ENCODE measurements at places on chromosomes 5 and 9.
A peak's percentile ranks its signal among the peaks of the same experiment; 100 is the strongest.

DNA sequence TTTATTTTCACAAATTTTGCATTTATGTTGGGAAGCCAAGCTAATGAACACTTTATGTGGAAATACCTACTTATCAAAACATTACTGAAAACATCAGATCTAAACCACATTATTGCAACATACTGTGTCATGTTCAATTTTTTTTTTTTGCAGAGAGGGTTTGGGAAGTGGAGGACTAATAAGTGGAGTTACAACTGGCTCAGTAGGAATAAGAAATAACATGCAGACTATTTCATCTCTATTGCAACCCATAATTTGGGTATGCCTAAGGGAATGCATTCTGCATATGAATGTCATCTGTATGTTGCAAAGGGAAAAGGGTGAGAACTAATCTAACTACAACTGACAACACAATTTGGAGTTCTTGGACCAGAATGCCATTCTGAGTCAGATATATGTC, 41.8 kb downstream of the APC start:
- no peak for DNase-seq

GRCh38 chr5:166505544-166505943, 1785.9 kb upstream of the WWC1 start:
- DNase-seq = peak; percentile 71

- DNase-seq = no peak
Measured at GRCh38 chr9:81384911-81385310, 304.4 kb downstream of the TLE1 start.

DNA sequence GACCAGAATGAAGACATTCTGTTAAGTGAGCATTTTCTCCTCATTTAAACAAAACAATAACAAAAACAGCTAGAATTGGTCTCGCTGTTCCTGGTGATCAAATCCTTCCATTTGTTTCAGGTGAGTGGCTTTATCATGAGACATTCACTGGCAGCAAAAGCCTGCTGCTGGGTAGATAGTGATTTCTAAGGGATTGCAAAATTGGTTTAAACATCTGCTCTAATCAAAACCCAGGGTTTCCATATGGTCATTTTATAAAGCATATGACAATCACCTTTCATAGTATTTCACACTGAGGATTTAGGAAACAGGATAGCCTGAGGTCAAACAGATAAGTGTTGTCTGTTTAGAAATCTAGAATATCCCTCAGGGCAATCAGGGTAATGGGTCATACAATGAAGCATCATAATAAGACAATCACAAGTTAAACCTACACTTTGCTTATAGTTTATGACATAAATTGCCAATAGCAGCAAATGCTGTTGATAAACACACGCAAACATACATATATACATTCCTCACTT, 769.6 kb upstream of the C9orf72 start:
- DNase-seq = no peak

- no peak for DNase-seq
Measured at GRCh38 chr9:137435980-137436760, 5.0 kb downstream of the ENTPD8 start.

- DNase-seq = no peak
Measured at GRCh38 chr5:89816038-89816437, 593.5 kb downstream of the CETN3 start.

DNA sequence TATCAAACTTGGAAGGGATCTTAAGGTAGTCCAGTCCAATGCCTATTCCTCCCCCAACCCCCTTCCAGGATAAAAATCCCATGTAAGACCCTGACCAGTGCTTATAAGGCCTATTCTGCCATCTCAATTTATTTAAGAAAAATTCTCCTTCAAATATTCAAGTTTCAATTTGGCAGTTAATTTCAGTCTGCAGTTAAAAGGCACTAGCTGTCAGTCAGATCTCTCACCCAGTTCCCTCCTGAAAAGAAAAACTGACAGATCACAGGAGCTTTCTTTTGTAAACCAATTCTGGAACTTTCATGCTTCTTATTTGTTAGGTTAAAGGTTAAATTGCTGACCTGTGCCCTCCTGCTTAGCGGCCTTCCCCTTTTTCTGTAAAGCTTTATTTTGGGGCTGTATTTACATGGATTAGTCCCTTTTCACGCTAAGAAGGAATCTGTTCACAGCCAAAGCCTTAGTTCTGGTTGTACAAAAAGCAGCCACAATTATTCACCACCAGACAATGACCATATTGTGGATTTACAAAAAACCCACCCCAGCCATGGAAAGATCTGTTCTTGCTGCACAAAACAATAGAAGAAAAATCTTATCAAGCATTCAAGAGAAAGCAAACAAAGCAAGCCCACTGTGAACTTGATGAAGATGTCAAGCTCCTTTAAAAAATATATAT, 68.7 kb downstream of the DENND1A start:
- no peak for DNase-seq

DNA sequence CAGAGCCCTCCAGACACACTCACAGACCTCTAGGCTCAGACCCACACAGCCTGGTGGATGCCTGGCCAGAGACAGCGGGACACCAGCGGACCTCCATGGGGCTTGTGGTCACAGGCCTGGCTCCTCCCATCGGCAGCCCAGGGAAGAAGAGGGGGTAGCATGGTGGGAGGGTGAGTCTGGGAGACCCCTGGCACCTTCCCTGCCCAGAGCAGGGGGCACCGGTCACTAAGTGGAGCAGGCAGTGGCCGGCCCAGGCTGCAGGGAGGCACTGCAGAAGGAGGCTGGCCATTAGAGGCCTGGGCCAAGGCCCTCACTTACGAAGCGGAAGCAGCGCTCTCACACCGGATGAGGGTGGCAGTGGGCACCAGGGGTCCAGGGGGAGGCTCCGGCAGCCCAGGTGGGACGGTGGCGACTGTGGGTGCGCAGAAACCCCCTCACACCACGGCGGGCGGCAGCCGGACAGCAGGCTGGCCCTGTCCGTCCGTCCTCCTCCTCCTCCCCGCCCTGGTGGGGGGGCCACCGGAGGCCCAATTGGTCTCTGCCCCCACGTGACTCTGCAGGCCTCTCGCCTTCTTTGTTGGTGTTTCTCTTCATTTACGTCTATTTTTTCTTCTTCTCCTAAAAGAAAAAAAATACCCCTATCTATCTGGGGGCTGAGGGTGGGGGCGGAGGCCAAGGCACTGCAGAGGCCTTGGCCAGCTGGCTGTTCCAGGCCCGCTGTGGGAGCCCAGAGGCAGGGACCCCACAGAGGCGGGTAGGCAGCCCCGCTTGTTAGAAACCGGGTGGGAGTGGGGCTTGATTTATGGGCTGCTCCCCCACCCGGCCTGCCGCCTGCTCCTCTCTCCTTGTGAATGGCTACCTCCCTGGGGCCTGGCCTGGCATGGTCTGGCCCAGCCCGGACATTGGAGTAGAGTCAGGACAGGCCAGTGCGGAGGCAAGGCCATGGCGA, at the start of gene NR5A1:
Gene NR5A1, minus strand, starts transcription at position 469 of the 949 bp plus-strand sequence. CDS start 4,004 bp downstream, outside the sequence.
- DNase-seq = no peak

GRCh38 chr9:101567725-101568350, 26.9 kb downstream of the PPP3R2 start:
- DNase-seq = no peak

- DNase-seq = no peak
Measured at GRCh38 chr5:61609840-61610677, 278.0 kb downstream of the ZSWIM6 start.

DNA sequence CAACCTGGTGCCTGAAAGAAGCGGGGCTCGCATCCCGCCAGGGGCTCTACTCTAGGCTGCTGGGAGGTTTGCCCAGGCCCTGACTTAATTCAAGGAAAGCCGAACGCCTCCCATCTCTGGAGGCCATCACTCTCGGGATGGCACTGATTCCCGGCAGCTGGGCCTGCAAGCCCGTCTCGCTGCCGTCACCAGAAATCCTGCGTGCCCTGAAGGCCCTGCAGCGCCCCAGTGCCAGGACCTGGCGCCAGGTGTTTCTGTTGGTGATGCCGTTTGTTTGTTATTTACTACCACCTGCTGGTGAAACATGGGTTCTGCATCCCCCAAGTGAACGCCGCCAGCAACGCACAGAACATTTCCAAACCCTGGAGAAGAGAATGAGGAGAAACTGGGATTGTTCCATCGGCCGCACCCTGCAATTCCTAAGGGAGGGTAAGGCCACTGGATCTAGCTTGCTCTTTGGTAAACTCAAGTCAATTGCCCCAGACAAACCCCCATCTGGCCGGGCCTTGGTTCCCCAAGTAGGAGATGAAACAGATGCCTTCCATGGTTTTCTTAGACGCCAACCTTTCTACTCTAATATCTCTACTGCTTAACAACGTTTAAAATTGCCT, 77.9 kb downstream of the AK8 start:
- DNase-seq = peak; percentile 31

DNA sequence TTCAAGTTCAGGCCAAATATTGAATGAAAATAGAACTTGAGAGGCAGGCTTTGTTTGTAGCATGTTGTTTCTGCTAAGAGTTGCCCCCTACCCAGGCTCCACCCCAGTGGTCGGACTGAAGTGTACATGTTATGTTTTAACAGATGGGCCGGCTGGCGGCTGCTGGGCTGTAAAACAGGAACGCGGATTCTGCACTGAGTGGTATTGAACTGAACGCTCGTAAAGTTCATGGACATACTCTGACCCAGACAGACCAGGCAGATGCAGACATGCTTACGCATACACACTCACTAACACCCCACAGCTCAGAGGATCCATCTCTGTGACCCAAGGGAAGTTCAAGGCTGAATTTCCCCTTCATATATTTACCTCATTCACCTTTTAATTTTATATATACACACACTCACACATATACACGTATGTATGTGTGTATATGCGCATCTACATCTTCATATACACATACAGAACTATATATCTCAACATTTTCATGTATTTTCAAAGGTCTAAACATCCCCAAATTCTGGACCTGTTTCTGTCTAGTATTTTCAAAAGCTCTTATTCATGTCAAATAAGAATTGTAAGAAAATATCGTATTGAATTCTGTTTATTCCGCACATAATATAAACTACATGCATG, 1.4 kb downstream of the MARCHF3 start:
- DNase-seq = peak; percentile 46

- no peak for DNase-seq
Measured at GRCh38 chr9:80231318-80232236, 659.8 kb downstream of the TLE4 start.

DNA sequence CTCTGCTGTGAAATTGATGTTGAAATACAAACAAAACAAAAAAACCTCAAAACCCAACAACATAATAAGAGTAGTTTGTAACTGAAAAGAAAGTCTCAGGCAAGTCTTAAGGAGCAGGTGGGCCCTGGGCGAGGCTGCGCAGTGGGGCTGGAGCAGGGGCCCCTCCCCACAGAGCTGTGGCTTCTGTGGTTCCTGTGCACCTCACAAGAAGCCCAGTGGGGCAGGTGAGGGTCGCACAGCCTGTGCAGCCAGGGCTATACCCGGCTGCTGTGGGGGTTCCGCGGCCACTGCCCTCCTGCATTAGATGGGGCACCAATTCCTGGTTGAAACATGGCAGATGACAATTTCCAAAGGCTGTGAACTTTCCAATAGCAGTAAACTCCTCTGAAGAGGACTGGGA, 75.3 kb downstream of the TRIO start:
- DNase-seq = no peak

GRCh38 chr5:122849771-122850170, 4.4 kb downstream of the SNX24 start:
- DNase-seq = no peak

GRCh38 chr5:58760222-58760621, 177.3 kb downstream of the RAB3C start:
- DNase-seq = no peak

- peak; percentile 60 for DNase-seq
Measured at GRCh38 chr5:41270423-41271251, 57.3 kb upstream of the C6 start.

DNA sequence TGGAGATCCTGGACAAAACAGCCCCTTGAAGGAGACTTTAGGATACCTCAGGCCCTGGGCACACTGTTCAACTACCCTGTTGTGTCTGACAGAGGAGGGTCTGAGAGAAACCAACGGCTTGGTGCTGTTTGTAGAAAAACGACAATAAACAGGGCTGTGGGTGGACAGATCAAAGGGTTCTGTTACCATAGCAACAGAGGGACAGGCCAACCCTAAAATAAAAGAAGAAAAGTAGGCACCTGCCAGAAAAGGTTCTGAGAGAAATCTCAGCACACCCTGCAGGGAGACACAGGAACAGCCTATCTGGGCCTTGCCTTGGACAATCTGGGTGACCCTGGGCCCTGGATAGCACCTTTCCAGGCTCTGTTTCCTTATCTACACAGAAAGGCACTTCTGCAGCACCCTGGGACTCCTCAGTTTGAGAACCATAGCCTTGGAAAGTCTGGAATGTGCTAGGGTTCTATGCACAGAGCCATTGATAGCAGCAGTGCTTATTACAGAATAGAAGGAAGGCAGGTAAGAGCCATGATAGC, 104.8 kb upstream of the TBC1D2 start:
- DNase-seq = no peak

DNA sequence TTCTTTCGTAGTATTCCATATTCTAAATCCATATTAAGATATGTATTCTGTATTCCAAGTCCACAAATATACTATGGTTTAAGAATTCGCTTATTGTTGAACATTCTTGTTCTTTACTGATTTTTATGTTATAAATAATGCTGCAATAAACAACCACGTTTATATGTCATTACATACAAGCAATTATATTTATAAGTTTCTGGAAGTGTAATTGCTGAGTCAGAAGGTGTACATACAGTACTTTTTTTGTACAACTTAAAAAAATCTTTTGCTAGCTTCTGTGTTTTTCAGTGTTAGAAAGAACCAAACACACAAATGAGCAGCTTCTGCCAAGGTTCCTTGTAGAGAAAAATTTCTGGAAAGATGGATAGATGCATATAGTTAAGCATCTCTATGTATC, 48.6 kb upstream of the TNFAIP8 start:
- DNase-seq = no peak

Measured in SHP77 treated with DMSO at 0.1 percent for 48 hours (cell line).